NCI-H774 (cell line): ENCODE measurements at places on chromosomes 16 and 17.

DNA sequence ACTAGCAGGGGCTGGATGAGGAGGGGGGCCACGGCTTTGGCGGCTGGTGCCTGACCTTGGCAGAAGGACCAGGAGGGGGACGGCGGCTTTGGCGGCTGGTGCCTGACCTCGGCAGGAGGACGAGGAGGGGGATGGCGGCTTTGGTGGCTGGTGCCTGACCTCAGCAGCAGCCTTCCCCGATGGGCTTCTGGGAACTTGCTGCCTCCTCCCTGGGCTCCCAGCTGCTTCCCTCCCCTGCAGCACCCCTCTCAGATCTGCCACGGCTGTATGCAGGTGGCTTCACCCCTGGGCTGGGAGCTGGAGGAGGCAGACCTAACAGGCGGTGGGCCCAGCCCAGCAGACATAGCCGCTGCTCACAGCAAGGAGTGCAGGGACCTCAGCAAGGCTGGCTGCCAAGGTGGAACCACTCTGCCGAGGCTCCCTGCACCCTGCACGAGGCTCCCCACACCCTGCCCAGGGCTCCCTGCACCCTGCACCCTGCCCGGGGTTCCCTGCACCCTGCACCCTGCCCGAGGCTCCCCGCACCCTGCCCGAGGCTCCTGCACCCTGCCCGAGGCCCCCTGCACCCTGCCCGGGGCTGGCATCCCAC lies 38.4 kb upstream of the CBFA2T3 start:
- DNase-seq, result no peak

GRCh38 chr17:29344201-29344856 lies 45.8 kb upstream of the TAOK1 start:
- no peak for DNase-seq

- no peak for DNase-seq
Observed at GRCh38 chr17:55601874-55602364, 90.7 kb upstream of the SMIM36 start.

DNA sequence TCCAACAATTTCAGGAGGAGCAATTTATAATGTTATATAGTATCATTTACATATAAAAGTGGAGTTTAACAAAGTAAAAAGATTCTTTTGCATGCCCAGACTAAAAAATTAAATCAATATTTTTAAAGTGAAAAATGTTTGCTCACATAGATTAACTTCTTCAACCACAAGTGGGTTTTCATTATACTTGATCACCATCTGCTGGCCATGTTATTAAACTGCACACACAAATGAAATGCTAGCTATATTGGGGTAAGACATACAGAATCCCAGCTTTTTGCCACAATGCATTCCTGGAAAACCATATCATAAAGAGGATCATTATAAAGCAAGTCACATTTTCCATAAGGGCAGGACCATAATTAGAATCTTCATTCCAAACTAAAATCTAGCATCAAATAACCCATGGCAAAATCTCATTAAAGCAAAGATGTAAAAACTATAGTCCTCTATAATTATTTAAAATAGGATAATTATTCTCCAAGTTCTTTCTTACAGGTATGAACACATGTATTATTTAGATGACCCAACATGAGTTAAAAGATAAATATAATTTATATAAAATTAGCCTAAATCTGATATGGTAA lies 26.3 kb downstream of the CEP112 start:
- DNase-seq, result peak; percentile 69

DNA sequence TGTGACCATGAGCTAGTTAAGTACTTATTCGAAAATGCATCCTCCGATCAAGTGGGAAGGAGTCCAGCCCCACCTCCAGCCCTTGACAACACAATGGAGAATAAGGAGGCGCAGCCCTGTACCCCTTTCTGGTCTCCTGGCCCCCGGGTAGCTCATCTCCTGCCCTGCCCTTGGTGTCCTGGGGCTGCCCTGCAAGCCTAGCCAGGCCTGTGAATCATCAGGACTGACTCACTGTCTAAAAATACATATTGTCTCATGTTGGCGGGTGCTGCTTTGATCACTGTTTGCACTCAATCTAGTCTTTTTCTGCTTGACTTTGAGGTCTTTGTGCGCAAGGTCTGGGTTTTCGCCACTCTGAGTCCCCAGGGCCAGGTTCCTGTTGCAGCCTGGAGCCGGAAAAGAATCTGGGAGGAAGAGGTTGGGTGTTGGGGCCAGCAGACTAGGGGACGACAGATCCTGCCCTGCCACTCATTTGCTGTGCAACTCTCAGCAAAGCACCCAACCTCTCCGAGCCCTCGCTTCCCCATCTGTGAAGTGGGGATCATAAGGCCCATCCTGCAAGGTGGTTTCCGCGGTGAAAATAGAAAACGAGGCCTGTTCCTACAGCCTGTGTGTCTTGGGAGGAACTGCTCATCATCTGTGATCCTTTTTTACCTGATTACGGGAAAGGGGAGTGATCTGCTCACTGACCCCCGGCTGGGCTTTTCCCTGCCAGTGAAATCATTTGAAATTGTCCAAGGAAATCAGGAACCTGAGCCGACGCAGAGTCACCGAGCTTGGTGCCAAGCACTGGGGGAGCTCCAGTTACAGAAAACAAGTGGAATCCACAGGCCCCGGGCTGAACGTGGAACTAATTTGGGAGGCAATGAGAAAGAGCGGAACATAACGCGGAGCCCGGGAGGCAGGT lies 230.4 kb downstream of the PARN start:
- DNase-seq, result peak; percentile 12

DNA sequence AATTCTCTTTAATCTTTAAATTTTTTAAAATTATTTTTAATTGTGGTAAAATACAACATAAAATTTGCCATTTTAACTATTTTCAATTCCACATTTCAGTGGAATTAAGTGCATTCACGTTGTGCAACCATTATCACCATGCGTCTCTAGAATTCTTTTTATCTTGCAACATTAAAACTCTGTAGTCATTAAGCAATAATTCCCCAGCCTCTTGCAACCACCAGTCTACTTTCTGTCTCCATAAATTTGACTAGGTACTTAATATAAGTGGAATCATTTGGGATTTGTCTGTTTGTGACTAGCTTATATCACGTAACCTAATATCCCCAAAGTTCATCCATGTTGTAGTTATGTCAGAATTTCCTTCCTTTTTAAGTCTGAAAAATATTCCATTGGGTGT lies 79.1 kb downstream of the TAOK1 start:
- no peak for DNase-seq
